ENCODE measurements at places on chromosomes 4 and X.

DNA sequence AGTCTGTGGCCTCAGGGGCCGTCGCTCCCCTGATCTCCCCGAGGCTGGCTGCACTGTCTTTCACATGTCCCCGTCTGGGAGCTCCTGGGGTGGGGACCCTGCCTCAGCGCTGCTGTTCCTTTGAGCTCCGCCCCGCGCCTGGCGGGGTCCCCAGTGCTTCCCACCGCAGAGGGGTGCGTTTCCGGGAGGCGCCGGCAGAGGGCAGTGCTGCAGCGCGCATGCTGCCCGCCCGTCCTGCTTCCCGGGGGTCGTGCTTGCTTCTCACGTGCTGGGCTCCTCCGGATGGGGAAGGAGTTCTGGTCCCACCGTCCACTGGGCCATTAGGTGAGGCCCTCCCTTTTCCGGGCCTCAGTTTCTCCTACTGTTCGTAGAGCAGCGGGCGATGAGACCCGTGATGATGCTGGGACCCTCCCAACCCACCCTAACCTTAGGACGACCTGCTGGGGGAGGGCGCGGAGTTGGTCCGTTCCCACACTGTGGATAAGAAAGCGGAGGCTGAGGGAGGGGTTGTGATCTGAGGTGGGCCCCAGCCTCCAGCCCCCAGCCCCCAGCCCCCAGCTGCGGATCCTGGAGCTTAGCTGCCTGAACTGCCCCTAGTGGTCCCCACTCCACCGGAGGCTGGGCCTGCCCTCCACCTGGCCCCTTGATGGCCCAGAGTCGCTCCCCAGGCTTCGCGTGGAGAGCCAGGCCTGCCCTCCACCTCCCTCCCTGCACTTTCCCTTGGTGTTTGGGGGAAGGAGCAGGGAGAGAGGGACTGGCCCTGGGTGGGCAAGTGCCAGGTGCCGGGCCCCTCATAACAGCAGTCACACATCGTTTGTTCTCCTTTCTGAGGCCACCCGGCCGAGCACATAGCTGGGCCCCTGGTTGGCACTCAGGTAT, 15.3 kb downstream of the CPZ start:
- peak; percentile 37 for DNase-seq

- DNase-seq = peak; percentile 57
Observed at GRCh38 chr4:89657931-89658700, 178.8 kb downstream of the SNCA start.

DNA sequence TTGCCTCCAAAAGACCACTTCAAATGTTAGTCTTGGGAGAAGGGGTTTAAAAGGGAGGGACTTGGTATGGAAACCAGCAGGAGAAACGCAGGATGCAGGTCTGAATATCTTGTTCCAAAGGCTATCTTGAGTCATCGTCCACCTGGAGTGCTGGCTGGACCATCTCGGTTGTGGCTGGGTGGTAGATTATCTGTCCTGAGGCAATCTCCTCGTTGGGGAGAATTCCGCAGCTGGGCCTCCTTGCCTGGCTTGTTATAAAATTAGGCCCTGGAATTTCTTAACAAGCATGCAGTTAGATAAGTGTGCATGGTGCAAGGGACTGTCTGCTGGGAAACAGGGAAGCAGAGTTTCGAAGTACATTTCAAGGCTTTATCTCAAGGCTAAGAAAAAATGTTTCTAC, 2045.7 kb upstream of the TENM3 start:
- peak; percentile 8 for DNase-seq

DNA sequence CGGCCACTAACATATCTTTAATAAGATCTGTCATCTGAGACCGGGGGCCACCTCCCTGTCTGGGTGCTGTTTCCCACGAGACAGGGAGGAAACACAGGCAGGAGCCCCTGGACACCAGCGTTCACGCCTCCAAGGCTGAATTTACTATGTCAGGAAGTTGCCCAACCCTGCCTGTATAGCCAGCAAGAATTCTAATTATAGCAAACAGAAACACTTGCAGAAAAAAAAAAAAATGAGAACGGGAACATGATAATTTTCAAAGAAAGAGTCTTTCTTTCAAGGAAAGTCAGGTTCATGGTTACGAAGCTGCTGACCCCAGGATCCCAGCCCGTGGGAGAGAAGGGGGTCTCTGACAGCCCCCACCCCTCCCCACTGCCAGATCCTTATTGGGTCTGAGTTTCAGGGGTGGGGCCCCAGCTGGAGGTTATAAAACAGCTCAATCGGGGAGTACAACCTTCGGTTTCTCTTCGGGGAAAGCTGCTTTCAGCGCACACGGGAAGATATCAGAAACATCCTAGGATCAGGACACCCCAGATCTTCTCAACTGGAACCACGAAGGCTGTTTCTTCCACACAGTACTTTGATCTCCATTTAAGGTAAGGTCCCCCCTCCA, at the start of gene IL3RA:
TSS of gene IL3RA (plus strand) at position 455 of the 613 bp plus-strand sequence. CDS start 4,981 bp downstream, outside the sequence.
- DNase-seq = no peak

GRCh38 chr4:119205690-119206089, 6.8 kb upstream of the USP53 start:
- no peak for DNase-seq

DNA sequence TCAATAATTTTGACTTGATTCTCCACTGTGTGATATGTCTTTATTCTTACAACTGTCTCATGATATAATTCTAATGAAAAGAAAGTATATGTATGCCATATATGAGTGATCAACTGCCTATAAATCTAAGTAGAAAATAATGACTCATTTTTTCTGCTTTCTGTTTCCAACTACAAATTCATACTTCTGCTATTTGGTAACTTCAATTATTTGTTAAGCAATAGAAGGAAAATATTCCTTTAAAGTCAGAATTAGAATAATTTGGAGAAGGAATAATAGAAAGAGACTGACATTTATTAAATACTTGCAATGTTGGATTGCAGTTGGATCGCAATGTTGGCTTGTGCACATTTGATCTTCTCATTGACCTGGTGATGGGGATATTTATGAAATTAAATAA, 204.2 kb upstream of the PACRGL start:
- peak; percentile 6 for DNase-seq

DNA sequence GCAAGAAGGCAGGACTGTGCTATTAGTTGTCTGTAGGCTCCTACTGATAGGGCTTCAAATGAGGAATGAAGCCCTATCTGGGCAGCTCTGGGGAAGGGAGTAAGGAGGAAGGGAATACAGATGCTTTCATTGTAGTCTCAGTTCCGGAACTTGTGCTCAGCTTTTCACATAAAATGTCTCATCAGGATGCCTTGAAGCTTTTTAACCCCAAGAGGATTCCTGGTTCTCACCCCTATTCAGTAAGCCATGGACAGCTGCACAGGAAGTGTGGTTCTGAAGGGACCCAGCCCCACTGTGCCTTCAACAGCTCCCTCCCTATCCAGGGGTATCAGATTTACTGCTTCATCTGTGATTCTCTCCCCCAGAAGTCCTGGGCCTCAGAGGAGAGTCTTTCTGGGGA, 5.0 kb downstream of the ARMCX5 start:
- no peak for DNase-seq

DNA sequence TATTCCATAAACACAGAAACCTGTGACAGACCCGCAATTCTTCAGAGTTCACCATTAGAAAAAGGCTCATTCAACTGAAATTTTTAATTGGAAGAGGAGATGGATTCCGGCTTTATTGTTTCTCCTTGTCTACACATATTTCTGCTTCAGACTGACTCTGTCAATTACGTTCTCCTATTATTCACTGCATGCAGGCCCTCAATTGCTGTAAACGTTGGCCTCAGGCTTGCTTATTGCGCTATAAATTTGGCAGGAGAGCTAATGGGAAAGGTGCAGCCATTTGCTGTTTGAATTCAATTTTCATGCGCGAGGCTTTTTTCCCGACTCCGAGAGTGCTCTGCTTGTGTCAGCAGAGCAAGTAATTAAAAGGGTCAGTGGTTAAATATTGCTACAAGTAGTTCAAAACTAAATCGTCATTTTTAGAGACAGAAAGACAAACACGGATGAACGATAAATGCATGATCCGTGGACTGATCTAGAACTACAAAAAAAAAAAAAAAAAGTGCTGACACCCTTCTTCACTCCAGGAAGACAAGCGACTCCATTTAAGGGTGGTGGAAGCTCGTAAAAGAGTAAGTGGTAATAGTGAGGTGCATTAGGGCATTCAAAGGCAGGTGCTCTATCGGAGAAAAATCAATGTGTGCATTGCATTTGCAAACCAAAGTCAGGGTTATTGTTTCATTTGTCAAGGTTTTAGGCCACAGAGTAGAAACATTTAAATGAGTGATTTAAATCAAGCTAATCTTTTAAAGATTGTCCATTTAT, 841.6 kb upstream of the FRG1 start:
- no peak for DNase-seq

GRCh38 chrX:134737721-134738369, 79.6 kb upstream of the PLAC1 start:
- no peak for DNase-seq

- DNase-seq = no peak
Observed at GRCh38 chr4:21452931-21453330, 495.6 kb downstream of the KCNIP4 start.

DNA sequence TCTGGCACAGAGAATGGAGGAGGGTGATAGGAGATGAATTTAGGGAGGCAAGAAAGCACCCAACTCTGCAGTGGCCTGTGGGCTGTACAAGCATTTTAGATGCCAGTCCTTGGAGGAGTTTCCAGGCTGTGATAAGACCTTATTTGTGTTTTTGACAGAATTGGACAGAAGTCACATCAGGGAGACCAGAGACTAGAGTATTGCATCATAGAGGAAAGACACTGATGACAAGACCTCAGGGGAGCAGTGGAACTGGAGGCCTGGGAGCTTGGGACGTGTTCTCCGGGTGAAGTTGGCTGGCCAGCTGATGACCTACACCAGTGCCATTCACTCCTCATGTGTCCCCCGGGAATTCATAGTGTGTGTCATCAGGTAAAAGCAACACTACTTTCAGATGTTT, 284.0 kb upstream of the ZFP42 start:
- DNase-seq = no peak

GRCh38 chr4:140653718-140654494, 85.1 kb upstream of the UCP1 start:
- no peak for DNase-seq
